Activated CD4-positive, alpha-beta memory T cell treated with anti-CD3 and anti-CD28 coated beads for 36 hours (primary cell): ENCODE measurements at places on chromosomes 5 and 9. TPM values are rescaled to one million over a fixed set of nuclear protein-coding genes. Genes with fewer than 3 reads are reported as not detected.

- no peak for DNase-seq
- no peak overlapping the region for H3K27ac ChIP-seq
- H3K36me3 ChIP-seq: no peaks in the 10 kb centered on the region
- H3K4me1 ChIP-seq: peaks cover 3% of the 10 kb centered on the region
- H3K4me3 ChIP-seq: no peak overlapping the region
Measured at GRCh38 chr9:90645721-90646120, 3.1 kb upstream of the DIRAS2 start.

DNA sequence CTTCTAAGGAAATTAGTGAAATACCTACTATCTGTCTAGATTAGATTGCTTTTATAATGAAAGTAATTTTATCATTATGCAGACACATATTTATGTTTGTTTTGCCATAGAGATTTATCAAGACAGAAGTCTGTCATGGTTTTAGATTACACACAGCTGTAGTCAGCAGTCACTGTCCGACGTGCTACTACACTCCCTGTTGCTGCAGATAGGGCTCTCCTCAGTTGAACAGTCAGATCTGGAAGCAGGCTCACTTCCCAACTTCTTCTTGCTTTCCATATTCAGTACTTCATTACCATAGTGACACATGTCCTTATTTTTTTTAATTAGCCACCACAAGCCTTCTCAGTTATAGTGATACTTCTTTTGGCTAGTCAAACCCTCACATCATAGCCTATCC is 329.9 kb upstream of the ITGA1 start:
- no peaks in the 10 kb centered on the region for H3K36me3 ChIP-seq
- DNase-seq: no peak
- no peak overlapping the region for H3K27ac ChIP-seq
- no peaks in the 10 kb centered on the region for H3K4me1 ChIP-seq
- H3K27me3 ChIP-seq: no peaks in the 10 kb centered on the region

- H3K36me3 ChIP-seq: peaks cover 28% of the 10 kb centered on the region
- no peak overlapping the region for H3K27ac ChIP-seq
- H3K27me3 ChIP-seq: no peaks in the 10 kb centered on the region
- DNase-seq: no peak
Measured at GRCh38 chr9:112249277-112249676, 74.2 kb upstream of the SUSD1 start.

DNA sequence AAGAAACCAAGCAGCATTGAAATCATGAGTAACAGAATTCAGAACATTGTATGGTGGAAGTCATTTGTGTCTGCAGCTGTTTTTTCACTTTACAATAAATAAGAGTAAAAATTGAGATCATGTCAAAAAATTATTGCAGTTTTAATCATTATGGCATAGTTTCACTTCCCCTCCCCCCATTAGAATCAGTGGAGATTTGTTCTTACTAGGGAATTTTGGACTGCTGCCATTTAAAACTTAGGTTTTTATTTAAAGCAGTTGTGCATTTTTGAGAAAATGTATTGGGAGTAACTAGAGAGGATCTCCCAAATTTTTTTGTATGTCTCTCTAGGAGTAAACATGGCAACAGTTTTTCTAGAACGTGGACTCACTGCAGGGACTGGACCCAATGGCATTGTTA is 20.4 kb downstream of the GTF3C4 start:
- no peaks in the 10 kb centered on the region for H3K27me3 ChIP-seq
- H3K36me3 ChIP-seq: peaks cover 47% of the 10 kb centered on the region
- no peak overlapping the region for H3K4me3 ChIP-seq
- no peak overlapping the region for H3K27ac ChIP-seq

DNA sequence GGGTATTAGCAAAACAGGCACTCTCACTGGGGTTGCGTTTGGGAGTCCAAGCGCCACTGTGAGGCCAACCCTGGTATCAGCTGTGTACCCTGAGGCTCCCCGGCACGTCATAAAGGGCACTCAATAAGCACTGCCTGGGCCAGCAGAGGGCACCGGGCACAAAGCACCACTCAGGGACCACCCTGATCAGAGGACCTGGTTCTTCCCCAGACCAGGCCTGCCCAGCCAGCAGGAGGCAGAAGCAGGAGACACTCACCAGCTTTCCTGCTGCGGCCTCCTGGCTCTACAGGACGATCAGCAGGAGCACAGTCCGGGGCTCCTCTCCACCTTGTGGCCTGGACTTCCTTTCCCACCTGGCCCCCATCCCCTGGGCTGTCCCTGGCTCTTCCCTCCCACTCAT is 12.6 kb downstream of the MGAT1 start:
- DNase-seq: peak; percentile 42
- peaks cover 18% of the 10 kb centered on the region for H3K36me3 ChIP-seq
- H3K27ac ChIP-seq: peak overlapping the region; percentile 54
- no peak overlapping the region for H3K4me3 ChIP-seq

DNA sequence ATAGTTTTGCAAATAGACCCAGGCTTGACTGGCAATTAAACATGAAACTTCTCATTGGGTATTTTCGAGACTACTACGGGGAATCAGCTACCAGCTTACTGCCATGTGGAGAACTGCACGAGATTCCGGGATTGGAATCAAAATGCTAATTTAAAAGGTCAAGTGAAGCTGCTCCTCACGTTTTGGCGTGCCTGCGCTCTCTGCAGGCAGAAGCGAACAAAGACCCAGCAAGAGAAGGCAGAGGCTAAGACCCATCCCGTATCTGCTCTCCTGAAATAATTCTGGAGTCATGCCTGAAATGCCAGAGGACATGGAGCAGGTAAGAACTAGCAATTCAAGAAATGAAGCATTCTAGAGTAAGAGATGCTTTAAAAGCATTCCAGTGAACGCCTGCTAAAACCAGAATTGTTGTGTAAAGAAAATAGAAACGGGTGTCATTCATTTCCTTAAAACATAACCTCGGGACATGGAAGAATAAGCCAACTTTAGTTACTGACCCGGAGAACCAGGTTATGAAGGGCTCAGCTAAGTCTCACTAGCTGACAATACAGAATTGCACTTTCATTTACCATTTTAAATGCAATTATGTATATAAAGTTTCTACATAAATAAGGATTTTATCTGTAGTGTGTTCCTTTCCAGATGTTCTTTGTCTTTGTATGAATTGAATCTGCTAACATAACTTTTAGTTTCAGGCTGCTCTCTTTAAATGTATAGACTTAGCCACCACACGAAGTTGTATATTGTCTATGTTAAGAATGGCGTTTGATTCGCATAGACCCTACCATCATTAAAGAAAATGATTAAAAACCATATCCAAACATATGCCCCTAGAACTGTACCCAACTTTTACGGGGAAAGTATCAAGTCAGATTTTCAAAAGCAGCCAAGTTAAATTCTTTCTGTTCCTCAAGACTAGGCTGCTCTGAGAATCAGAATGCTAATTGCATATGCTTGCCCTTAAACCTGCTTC is 2.0 kb upstream of the MAT2B start:
- peak overlapping the region; percentile 95 for H3K4me3 ChIP-seq
- peak; percentile 66 for DNase-seq
- peak overlapping the region; percentile 100 for H3K27ac ChIP-seq
- H3K27me3 ChIP-seq: no peaks in the 10 kb centered on the region
- peaks cover 26% of the 10 kb centered on the region for H3K36me3 ChIP-seq
- H3K4me1 ChIP-seq: peaks cover 15% of the 10 kb centered on the region

DNA sequence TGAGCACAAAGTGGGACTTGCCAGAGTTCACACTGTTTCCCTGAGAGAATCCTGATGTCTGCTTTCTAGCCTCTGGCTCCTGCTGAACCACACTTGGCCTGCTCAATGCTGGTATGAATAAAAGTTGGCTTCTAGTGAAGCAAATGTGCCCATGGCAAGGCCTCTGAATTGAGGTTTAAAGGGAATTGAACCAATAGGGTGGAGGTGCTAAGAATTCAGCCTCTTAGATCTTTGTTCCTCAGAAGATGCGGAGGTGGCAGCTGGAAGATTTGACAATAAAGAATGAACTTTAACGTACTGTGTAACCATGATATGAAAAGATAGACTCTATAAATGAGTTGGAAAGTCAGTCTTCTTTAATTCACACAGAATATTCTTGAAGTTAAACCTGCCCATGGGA is 57.2 kb downstream of the RASGRF2 start:
- H3K27me3 ChIP-seq: no peaks in the 10 kb centered on the region
- H3K27ac ChIP-seq: peak overlapping the region; percentile 6
- no peak overlapping the region for H3K4me3 ChIP-seq
- no peaks in the 10 kb centered on the region for H3K36me3 ChIP-seq
- peaks cover 70% of the 10 kb centered on the region for H3K4me1 ChIP-seq

DNA sequence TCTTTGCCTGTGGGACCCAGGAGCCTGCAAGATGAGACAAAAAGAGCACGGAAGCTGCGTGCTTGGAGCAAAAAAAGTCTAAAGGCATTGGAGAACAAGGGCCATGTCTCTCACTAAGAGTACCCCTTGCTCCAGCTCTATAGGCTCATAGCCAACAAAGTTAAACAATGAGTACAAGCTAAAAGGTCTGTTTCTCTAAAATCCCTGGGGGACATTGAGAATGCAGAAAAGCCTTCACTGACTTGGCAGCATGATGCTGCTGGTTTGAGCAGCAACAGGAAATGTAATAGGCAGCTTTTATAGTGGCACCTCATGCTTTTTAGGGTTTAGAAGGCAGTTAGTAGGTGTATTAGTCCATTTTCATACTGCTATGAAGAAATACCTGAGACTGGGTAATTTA is 287.5 kb downstream of the SMARCA2 start:
- no peak overlapping the region for H3K27ac ChIP-seq
- H3K27me3 ChIP-seq: peaks cover 6% of the 10 kb centered on the region
- DNase-seq: no peak
- H3K36me3 ChIP-seq: no peaks in the 10 kb centered on the region
- no peak overlapping the region for H3K4me3 ChIP-seq

GRCh38 chr9:70031141-70031545 is 12.5 kb upstream of the MAMDC2 start:
- no peaks in the 10 kb centered on the region for H3K4me1 ChIP-seq
- DNase-seq: no peak
- no peaks in the 10 kb centered on the region for H3K36me3 ChIP-seq
- H3K4me3 ChIP-seq: no peak overlapping the region
- peaks cover 15% of the 10 kb centered on the region for H3K27me3 ChIP-seq
- no peak overlapping the region for H3K27ac ChIP-seq

DNA sequence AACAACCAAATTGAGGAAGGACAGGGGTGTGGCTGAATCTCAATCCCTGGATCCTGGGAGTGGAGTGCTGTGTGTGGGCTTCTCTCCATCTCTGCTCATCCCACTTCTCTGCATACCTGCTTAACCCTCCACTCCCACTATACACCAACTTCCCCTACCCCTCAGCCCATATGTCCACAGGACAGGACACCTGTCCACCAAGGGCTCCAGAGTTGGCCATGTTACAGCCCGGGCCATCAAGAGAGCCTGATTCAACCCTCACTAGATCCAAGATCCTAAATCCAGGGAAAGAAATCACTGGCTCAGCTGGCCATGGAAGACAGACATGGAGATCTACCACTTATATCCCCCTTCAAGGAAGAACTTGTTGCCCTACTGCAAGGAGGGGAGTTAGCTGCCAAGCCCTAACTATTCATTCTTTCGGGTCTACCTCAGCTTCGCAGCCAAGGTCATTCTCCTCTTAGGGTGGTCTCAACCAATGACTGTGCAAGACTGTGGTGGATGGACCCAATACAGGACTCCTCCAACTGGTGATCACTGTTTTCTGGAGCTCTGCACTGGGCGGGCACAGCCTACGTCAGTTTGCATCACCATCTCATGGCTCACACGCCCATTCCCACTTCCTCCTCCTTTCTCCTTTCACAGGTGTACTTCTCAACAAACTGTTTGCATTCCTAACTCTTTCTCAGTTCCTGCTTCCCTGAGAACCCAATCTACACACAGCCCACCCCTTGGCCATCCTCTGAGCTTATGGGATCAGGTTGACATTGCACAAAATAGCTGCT is 53.7 kb upstream of the ZBTB43 start:
- peaks cover 21% of the 10 kb centered on the region for H3K4me1 ChIP-seq
- no peaks in the 10 kb centered on the region for H3K36me3 ChIP-seq
- H3K27me3 ChIP-seq: peaks cover 3% of the 10 kb centered on the region

SMIM32 gene
- total RNA-seq: not detected

CREBRF gene
- total RNA-seq: 16.3 TPM

TXNDC8 gene
- not detected for total RNA-seq

DBH gene
- total RNA-seq: not detected

TOR4A gene
- 6.8 TPM for total RNA-seq
